ENCODE measurements at places on chromosomes 1 and 21.
A peak's percentile ranks its signal among the peaks of the same experiment; 100 is the strongest.

- no peak for DNase-seq
Observed at GRCh38 chr1:207261971-207262370, 59.5 kb upstream of the CD55 start.

DNA sequence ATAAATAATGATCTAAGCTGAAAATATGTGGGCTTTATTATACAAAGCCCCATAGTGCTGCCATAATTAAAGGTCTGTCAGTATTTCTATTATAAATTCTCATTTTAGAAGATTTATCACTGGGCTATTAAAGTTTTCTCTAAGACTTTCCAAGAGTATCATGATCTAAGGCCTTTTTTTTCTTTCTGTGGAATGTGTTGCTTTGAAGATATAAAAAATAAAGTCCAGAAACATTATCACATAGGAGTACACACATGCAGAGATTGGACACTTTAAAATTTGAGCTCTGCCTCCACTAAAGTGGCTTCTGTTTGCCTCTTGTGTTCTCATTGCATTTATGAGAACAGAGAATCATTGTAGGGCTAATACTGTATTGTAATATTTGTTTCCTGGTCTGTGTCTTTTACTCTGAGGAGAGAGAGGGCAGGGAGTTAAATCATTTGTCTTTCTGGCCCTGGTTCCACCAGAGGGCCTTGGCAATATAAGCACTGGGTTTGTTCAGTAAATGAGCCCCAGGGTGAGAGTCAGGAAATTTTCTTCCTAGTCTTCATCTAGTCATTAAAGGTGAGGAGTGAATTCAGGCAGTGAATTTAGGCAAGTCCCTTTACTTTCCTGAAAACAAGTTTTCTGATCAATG is 70.2 kb downstream of the NFIA start:
- no peak for DNase-seq

- DNase-seq, result no peak
Observed at GRCh38 chr1:23867542-23867894, 572 bp downstream of the FUCA1 start.

GRCh38 chr1:15008783-15009729 is 144.5 kb upstream of the TMEM51 start:
- no peak for DNase-seq

DNA sequence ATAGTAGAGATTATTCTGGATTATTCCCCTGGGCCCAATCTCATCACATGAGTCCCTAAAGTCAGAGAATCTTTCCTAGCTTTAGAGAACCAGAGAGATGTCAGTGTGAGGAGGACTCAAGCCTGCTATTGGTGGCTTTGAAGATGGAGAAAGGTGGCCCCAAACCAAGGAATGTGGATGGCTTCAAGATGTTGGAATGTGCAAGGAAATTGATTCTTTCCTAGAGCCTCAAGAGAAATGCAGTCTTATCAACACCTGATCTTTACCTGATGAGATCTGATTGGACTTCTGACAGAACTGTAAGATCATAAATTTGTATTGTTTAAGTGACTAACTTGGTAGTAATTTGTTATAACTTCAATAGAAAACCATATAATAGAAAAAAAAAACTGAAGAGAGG is 51.0 kb downstream of the NME7 start:
- no peak for DNase-seq

GRCh38 chr1:36769886-36770830 is 264.2 kb downstream of the GRIK3 start:
- no peak for DNase-seq

DNA sequence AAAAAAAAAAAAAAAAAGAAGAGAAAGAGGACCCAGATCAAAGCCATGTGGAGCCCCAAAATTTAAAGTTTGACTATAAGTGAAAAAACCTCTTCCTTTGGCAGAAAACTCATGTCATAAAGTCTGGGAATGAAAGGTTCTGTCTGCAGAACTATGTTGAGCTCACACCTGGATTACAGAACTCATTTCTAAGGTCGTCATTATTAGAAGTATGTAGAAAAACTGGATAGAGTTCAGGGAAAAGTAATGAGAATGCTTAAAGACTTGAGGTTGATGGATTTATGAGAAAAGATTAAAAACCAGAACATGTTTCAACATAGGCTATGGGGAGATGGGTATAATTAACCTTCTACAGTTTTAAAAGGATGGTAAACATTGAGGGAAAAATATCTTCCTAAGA is 90.7 kb upstream of the COL11A1 start:
- DNase-seq, result no peak

DNA sequence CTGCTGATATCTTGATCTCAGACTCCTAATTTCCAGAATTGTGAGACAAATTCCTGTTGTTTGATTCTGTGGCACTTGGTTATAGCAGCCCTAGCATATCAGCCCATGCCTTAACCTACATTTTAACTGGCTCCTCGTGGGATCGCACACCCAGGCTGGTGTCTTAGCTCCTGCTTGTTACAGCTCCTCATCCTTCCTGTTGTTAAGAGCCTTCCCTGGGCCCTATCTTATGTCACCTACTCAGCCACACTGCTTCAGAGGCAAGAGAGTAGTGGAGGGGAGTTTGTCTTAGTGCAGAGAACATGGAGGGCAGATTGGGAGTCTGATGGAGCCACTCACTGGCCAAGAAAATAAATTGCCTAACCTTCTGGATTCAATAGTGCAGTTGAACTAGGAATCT is 131.0 kb downstream of the ROR1 start:
- DNase-seq, result no peak

DNA sequence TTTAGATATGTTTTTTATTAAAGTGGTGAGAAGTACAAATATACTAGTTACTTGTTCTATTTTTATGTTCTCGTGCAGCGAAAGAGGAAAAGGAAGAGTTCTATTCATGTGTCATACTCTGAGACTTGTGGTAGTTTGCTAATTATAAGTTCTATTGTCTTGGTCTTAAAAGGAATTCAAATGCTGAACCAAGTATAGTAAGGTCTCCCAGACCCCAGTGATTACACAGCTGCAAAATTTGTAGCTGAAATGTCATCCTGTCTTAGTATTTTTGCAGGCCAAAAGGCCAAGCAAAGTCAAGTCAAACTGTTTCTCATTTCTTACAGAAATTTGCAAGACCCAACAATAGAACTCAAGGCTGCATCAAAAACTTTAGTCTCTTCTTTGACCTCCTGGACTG is 268.7 kb downstream of the CHRM3 start:
- DNase-seq, result no peak

DNA sequence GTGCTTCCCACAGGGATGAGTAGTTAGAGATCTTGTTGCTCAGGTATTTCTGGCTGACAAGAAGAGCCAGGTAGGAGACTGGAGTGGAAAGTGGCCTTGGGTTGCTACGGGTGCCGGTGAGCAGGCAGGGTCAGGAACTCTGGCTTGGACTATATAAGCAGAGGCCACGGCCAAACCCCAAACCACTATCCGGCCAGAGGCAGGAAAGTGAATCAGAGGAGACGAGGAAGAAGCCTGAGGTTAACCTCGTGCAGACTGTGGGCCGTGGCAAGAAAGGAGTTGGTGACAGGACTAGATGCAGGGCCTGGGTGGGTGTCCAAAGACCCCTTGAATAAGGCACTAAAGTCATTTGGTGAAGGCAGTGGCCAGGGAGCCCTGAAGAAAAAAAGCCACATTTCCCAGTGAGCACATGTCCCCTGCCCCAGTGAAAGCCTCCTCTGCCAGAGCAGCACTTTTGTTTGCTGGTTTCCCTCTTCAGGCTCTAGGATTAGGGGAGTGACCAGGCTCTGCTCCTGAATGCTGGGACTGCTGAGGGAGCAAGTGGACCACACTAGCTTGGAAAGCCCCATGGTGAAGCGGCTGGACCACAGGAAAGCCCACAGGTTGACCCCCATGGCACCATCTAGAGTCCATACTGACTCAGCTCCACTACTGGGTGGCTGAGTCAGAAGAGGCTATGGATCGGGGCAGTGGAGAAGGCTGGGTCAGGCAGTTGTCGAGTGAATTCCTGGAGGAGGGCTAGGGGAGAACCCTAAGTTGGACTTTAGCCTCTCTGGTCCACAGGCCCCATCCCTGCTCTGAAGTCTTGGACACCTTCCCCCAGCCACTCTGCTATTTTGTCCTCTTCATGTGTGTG is 23.4 kb downstream of the CSF1 start:
- no peak for DNase-seq

DNA sequence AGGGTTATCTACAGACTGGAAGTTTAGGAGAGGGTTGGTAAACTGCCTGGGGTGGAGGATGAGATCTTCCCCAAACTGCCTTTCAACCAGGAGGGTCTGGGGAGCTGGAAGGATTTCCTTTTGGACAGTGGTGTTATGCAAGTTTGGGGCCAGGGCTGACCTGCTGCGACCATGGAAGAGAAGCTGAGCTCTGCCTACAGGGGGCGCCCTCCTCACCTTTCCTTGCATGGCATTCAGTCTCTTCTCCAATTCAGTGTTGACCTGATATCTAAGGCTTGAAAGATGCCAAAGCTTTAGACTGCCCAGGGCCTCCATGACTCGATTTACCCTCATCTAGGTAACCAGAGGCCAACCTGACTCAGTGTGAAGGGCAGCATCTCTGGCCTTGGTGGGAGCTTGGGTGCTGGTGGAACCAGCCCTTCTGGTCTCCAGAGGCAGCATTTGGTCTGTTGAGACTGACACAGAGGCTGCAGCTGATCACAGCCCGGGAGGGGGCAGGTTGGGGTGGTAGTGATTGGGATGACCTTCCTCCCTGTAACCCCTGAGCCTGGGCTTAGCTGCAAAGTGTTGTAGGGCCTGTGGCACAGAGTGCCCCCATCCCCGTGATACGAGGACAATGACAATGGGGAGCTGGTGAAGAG is 170.0 kb downstream of the GRIK3 start:
- no peak for DNase-seq

DNA sequence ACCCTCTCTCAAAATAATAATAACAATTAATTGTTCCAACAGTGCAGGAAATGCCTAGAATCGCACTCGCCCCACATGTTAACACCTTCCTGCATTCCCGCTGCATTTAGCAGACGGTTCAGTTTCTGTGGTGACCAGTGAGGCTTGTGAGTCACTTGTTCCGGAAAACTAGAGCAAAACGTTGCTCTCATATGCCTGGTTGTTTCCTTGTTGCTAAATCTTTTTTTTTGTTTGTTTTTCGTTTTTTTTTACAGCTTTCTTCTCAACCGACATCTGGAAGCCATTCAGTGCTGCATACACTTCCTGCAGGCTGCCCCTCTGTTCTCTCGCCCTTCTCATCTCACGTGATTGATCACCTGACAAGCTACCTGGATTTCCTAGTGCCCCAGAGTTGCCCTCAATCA is 56.9 kb upstream of the TMPRSS2 start:
- DNase-seq, result no peak

- DNase-seq, result no peak
Observed at GRCh38 chr1:27496604-27497155, 6.7 kb upstream of the WASF2 start.

DNA sequence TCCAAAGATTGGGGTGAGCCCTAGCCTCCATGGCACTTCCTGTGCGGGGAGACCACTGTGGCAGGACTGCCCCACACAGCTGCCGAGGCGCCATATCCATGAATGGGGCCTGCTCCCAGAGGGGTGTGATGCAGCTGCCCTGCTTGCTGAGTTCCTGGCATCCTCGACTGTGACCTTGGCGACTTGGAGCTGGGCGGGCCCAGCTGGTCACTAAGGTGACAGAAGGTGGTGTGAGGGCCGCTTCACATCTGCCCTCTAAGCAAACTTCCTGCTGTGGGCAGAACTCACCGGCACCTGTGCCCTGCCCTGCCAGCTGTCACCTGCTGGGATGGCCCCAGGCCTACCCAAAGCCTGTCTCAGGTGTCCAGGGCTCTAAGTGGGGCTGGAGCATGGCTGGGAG is 9.0 kb downstream of the TMEM61 start:
- DNase-seq, result peak; percentile 82

- DNase-seq, result no peak
Observed at GRCh38 chr1:100706856-100707255, 12.7 kb upstream of the VCAM1 start.

GRCh38 chr1:241495741-241496140 is 23.8 kb downstream of the FH start:
- DNase-seq, result no peak

- DNase-seq, result no peak
Observed at GRCh38 chr1:29651246-29651645, 414.9 kb downstream of the PTPRU start.

GRCh38 chr1:236535190-236535589 is 11.4 kb downstream of the LGALS8 start:
- DNase-seq, result no peak

GRCh38 chr1:150257624-150258585 is at the start of gene CA14:
TSS of gene CA14 (plus strand) at chr1:150257774. CDS start at chr1:150258129, 355 bp downstream.
- DNase-seq, result peak; percentile 70
